ENCODE measurements at places on chromosomes 7 and 10.
A peak's percentile ranks its signal among the peaks of the same experiment; 100 is the strongest.

- DNase-seq: peak; percentile 88
Measured at GRCh38 chr7:41731493-41732435, 28.9 kb upstream of the INHBA start.

- DNase-seq: no peak
Measured at GRCh38 chr10:110641256-110641655, 2.9 kb upstream of the RBM20 start.

GRCh38 chr10:11274452-11274851 lies 256.8 kb downstream of the CELF2 start:
- no peak for DNase-seq

DNA sequence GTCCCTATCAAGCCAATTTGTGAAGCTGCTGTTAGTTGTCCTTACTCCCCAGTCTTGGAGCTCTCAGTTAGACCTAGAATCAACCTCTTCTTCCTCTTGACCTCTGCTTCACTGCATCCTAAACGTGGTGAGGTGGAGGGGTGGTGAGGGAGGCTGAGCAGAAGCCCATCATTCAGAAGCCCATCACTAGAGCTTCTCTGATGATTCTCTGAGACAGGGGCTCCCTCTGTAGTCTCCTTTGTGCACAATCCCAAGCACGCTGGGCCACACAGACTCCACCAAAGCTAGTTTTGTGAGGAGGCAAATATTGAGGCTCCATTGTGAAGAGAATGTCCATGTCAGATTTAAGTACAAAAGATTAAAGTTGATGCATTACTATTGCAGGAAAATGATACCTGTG lies 163.8 kb upstream of the PRSS1 start:
- no peak for DNase-seq

DNA sequence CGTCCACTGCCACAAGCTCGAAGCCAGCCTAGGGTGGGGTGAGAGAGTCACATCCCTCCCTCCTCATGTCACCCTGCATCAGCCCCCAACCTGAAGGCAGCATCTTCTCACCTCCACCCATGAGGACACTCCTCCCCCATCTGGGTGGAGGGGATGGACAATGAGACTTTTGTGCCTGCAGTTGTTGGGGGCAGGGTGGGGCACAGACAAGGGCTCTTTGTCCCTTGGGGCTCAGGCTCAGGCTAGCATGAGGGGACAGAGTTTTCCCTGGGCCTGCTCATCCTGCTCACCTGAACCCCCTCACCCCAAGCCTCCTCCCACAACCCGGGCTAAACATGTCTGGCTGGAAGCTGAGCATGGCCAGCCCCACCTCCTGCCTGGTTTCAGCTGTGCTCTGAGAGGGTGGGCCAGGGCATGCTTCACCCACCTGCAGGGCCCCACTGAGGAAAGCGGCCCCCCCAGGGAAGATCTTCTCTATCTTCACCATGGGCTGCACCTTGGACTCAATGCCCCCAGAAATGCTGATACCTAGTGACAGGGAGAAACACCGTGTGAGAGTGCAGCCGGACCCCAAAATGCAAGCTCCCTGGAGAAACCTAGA lies 9.3 kb downstream of the LZTS2 start:
- no peak for DNase-seq

DNA sequence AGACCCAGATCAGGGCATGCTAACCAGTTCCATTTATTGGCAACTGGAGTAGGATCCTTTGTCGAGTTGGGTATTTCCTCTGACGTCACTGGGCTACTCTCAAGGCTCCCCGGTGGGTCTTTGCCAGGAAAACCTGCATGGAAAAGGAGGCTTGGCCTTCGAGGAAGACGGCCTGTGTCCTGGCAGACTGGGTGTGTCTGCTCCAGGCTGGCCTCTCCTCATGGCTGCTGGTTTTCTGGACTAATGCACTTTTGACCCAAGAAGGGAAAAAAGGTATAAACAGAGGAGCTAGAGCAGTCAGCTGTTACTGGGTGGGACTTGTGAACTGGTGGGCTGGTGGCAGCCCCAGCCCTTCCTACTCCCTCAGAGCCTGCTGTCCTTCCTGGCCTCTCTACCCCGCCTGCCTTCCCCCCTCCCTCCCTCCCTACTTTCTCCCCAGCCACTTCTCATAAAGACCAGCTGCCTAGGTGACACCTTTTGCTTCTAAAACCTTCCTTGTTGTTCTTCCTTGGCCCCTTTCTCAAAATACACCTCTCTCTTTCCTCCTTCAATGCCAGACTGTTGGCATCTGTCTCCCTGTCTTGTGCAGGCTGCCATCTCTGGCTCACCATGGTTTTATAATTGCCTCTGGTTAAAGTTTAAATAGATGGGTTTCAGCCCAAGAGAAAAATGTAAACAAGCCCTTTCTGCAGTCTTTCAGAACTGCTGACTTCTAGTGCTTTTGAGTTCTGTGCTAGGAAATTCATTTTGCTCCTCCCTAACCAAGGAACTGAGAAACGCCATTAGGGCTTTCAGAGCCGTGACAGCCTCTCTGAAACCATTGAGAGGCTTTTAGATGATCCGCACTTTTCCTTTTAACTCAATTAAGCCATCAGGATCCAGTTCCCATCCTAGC lies 101.8 kb upstream of the MKLN1 start:
- no peak for DNase-seq

DNA sequence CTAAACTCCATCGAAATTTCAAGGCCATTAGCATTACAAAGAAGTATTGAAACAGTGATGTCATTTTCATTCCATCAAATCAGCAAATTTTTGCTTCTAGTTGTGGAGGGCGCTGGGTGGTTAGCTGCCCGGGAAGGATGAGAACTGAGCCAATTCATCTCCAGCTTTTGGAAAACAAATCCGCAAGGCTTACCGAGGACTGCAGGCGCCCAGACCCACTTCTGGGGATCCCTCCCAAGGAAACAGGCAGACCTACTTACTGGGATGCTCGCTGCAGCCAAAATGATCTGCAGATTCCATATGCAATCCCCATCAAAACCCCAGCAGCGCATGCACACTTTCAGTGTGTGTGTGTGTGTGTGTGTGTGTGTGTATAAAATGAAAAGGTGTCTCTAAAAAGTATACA lies 19.2 kb downstream of the TNRC18 start:
- no peak for DNase-seq

DNA sequence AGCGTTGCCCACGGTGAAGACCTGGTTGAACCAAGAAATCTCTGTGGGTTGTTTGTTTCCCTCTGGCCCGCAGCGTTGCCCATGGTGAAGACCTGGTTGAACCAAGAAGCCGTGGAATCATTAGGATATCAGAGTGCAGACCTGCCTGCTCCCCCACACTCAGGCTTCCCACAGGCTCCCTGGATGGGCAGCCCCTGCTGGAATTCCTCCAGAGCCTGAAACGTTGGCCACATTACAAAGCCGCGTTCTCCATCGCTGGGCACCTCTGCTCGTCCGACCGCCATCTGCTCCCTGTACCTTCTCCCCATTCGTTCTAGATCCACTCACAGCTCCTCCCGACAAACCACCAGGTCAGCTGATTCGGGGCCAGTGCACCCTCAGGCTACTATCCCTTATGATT lies 266.9 kb upstream of the SHH start:
- DNase-seq: no peak

DNA sequence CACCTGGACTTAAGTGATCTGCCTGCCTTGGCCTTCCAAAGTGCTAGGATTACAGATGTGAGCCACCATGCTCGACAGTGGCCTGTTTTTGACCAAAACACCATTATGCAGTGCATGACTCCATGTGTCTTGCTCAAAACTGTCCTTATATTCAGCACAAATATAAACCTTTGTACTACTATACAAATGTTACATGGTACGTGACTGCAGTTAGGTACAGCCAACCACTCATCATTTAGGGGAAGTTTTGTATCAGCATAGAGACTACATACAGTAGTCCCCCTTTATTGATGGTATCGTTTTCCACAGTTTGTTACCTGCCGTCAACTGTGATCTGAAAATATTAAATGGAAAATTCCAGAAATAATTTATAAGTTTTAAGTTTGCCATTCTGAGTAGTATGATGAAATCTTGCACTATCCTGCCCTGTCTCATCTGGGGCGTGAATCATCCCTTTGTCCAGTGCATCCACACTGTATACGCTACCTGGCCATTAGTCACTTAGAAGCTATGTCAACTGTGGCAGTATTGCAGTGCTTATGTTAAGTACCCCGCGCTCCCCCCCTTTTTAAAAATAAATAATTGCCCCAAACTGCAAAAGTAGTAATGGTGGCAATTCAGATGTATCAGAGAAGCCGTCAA lies 23.3 kb upstream of the ZNF282 start:
- DNase-seq: no peak

GRCh38 chr10:131195558-131196159 lies 115.9 kb downstream of the TCERG1L start:
- no peak for DNase-seq

DNA sequence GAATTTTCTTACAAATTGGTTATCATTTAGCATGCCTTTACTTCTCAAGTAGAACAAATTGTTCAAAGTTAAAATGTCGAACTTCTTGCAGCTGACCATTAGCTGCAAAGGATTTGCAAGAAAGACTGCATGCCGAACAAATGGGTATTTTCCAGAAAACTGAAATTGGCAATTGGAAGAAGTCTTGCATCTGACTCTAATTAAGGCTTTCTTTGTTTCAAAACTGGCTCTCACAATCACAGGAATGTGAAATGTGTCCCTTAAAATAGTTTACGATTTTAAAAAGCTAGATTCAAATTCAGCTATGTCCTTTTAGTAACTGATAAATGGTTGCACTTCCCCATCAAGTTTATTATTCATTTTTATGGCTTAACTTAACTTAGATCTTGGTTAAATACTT lies 207.9 kb downstream of the ARL4A start:
- DNase-seq: no peak

DNA sequence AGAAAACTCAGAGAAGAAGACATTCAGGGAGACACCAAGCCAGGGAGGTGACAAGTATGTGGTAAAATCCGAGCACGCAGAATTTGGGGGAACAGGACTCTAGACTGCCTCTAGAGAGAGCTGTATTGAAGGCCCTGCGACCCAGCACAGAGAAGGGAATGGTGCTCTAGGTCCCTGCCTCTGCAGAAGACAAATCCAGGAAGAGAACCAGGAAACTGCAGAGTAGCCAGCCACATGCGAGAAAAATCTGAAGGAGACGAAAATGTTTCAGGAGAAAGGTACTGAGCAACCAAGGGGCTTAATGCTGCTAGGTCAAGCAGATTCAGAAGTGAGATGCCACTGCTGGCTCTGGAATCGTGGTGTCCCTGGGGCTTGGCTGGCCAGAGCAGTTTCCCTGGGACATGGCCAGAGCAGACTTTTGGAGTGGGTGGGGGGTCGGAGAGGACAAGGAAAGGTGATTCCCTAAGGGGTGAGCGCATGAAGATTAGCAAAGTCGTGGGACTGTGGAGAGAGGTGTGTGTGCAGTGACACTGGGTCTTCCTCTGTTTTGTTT lies 158.0 kb upstream of the KLF6 start:
- DNase-seq: no peak

DNA sequence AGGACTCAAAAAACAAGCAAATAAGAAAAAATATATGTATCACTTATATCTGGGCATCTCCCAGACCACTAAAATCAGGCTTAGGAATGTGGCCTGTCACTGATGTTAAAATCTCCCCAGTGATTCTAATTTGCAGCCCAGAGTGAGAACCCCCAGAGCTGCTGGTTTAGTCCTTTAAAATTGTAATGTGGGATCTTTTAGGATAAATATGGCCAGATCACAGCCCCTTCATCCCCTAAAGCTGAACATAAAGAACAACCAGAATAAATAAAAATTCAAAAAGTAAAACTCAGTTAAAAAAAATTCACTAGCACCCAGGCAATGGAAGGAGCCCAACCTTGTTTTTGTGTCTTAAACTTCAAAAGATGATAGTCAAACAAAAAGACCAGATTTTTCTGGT lies 46.4 kb upstream of the MTURN start:
- no peak for DNase-seq

GRCh38 chr7:87139514-87139913 lies 12.7 kb upstream of the DMTF1 start:
- DNase-seq: no peak

GRCh38 chr7:31850601-31851000 lies 163.6 kb downstream of the PPP1R17 start:
- no peak for DNase-seq

DNA sequence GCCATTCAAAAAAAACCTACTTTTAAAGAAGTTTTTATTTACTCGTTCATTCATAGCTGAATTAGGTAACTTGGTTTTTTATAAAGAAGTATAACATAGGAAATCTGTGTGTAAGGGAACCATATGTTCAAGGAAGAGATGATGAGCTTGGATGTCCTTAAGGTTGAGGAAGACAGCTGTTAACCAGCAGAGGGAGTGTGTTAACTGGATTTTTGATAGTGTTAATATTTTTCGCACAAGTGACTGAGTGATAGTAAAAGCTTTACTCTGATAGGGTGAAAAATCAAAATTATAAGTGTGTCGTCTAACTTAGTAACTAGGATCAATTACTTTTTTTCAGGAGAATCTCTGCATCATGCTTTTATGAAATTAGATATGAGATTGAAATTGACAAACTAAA lies 134.7 kb downstream of the ARL5B start:
- no peak for DNase-seq

DNA sequence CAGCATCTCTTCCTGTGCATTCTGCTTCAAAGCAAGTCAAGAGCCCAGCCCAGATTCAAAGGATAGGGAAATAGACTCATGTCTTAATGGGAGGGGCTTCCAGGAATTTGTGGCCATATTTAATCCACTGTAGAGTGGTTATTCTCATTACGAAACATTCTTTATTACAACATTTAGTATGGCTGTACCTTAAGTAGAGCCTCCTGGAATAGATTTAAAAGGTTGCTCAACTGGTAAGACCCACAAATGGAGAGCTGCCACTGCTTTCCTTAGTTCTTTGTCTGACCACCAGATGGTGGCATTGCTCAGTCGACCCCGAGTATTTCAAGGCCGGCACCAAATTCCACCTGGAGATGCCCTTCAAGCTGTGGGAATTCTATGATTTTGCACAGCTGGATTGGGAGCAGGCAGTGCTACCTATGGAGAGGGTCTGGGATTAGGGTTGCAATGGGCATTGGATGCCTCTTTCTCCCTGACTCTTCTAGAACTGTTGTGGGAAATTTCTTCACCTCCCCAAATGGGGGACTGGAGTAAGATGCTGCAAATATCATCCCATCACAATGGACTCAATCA lies 102.2 kb downstream of the RBM20 start:
- DNase-seq: peak; percentile 73

GRCh38 chr10:3435671-3436070 lies 263.1 kb upstream of the PITRM1 start:
- DNase-seq: no peak

GRCh38 chr10:91251430-91252056 lies 31.1 kb downstream of the PCGF5 start:
- DNase-seq: peak; percentile 55

- DNase-seq: no peak
Measured at GRCh38 chr10:37478381-37478780, 353.0 kb downstream of the ANKRD30A start.
